Left renal pelvis (tissue), 4 donors: ENCODE measurements at places on chromosomes 5 and 9. TPM values are rescaled to one million over a fixed set of nuclear protein-coding genes. Genes with fewer than 3 reads are reported as not detected.

GRCh38 chr5:10863763-10864383 lies 102.8 kb upstream of the DAP start:
- no peak for DNase-seq

GRCh38 chr5:175642998-175643397 lies 14.9 kb upstream of the HRH2 start:
- no peak for DNase-seq

GRCh38 chr9:86669422-86669821 lies 277.9 kb downstream of the GAS1 start:
- no peak for DNase-seq

DNA sequence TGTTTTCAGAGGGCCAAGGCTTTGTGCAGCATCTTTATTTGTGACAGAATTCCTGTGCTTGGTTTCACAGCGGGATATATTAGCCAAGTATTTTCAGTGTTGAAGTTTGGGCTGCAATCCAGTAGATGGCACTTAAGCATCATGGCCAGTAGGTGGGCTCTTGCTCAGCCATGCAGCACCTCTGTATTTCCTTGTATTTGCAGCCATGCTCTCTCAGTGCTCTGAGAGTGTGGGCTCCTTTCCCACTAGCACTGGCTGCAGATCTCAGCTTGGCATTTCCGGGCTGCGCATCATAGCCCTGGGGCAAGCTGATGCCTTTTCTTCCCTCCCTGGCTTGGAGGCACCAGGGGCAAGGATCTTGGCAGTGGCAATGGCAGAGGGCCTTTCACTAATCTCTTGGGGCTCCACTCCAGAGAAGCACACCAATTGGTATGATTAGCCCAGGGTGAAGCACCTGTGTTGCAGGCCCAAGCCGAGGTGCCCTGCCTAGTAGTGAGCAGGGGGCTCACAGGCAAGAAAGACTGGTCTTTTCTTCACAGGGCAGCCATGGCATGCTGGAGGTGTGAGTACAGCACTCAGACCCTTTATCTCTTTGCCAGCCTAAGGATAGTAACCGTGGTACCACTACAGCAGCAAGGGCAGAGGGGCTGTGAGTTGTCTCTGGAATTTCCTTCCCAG lies 48.3 kb downstream of the SLCO6A1 start:
- DNase-seq: no peak

The CNTNAP3 gene
- 6.4 TPM for polyA plus RNA-seq

DNA sequence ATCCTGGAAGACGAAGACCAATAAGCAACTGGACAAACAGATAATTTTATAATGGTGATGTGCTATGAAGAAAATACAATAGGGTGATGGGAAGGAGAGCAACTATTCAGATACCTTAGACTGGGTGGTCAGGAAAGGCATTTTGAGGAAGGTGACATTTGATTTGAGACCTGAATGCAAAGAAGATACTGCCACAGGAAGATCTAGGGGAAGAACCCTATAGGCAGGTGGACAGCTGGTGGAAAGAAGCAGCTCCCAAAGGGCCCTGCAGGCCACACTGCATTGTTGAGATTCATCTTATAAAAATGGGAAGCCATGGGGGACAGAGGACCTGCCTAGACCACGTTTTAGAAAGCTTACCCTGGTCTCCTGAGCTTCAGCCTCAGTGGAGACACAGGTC lies 19.7 kb upstream of the CTNNA1 start:
- DNase-seq: no peak

DNA sequence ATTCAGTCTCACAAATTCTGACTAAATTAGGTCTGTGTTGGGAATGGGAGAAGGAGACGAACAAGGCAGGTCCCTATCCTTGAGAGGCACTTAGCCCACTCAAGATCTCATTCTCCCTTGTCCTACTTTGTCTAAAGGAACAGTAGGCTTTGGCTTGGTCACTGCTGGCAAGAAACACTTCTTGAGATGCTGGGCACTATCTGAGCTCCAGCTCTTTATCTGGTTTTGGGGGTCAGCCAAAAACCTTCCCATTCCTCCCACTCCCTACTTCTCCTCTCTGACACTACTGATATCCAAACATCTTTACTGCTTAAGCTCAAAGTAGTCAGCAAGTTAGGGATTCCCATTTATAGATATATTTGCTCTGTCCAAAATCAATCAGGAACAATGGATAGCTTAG lies 155.2 kb downstream of the MAPKAP1 start:
- DNase-seq: no peak

GRCh38 chr9:133121198-133121914 lies at the start of gene RALGDS:
Gene RALGDS, minus strand, starts transcription at chr9:133121240. Its CDS starts 86 bp downstream, at chr9:133121154.
- no peak for DNase-seq

The ANKRD31 gene
- 0.73 TPM for polyA plus RNA-seq

The TMEM252 gene
- polyA plus RNA-seq: 8.2 TPM

- DNase-seq: no peak
Observed at GRCh38 chr5:88245893-88246244, 22.8 kb downstream of the TMEM161B start.

GRCh38 chr9:36844961-36845360 lies 189.1 kb downstream of the PAX5 start:
- DNase-seq: no peak

DNA sequence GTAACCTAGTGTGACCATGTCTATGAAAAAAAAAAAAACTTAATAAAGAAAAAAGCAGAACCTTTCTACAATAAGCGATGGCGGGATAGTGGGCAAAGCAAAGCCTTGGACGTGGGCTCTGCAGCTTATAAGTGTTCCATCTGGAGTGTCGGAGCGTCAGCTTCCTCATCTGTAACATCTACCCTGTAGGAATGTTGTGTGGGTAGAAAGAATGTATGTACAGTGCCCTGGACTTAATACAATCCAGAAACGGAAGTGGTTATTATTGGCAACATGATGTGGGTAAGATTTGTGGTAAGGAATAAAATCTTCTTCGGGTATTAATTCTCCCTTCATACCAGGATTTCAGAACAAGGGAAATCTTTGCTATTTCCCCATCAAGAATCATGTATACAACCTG lies 66.5 kb downstream of the SEMA5A start:
- no peak for DNase-seq

DNA sequence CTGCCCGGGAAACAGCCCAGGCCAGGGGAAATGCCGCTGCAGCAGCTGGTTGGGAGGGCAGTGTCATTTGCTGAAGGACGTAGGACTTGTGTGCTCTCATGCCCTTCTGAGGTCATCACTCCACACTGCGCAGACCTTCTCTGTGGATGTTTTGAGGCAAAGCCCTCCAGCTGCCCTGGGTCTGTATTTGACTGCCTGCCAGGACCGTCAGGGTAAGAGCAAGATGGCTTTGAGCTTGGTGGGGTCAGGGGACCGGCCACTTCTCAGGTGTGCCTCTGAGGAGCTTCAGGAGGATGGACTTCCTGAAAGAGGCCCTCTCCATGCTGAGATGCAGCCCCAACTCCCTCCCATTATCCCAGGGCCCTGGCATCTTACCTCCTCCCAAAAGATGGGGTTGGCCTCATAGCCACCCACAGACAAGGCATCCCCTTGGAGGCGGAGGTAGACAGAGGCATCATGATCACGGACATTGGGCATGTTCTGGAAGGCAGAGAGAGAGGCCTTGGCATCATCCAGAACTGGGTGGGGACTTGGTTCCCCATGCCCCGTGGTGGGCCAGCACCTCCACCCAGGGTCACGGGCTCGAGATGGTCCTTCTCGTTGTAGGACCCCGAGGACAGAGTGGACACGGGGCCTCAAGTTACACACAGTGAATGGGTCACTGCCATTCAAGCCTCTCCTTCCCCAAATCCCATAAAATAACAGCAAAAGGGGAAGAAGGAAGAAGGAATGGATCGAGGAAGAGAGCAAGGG lies 19.4 kb downstream of the SARDH start:
- DNase-seq: no peak

DNA sequence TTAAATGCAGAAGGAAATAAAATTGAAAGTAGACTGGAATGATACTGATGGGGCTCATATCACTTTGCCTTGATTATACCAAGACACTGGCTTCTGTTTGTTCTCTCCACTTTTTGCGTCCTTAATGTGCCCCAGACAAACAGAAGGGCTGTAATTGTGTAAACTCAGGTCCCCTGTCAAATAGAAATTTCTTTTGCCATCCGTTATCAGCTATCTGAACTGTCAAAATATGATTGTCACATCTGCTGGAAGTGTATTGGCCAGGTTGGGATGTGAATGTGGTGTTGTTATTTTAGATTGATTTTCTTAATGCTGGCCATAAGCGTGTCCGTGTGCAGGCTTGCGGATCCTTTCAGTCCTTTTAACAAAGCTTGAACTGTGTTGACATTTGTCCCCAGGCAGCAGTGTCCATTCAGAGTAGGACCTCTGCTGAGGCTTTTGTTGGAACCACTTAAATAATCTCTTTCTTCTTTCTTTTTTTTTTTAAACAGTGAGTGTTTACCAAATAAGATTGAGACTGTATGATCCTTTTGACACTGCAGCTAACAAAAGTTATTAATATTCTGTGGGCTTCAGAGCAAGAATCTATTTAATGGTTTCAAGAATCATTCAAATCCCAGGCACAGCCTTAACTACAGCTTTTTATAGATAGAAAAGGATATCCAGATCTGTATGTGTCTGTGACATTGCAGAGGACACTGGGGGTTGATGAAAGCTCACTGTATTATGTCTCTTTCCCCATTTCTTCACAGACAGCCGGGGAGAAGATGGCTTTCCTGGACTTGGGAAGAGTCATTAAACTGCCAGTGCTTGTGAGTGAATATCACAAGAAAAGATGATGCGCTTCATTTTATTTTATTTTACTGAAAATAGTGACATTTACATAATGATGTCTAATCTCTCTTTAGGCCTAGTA lies 171.7 kb downstream of the ZNF608 start:
- no peak for DNase-seq

DNA sequence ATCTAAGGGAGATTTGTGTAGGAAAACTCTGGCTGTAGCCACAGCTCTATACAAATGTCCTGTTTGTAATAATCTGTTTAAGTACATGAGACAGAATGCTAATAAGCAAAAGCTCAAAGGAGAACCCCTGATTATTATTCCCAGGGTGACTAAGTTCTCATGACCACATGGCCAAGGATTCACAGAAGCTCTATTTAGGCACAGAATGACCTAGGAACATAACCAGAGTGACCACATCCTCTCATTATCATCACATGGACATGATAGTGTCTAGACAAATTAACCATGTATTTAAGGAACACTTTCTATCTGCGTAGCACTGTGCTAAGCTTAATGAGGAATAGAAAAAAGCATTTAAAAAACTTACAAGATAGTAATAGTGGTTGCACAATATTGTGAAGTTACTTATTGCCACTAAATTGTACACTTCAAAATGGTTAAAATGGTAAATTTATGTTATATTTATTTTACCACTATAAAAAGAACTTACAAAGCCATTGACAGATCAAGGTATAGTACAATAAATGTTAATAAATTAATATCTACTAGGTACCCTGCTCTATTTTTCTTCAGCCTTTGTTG lies 56.3 kb downstream of the STX17 start:
- DNase-seq: no peak

The HAVCR1 gene
- polyA plus RNA-seq: 0.14 TPM

DNA sequence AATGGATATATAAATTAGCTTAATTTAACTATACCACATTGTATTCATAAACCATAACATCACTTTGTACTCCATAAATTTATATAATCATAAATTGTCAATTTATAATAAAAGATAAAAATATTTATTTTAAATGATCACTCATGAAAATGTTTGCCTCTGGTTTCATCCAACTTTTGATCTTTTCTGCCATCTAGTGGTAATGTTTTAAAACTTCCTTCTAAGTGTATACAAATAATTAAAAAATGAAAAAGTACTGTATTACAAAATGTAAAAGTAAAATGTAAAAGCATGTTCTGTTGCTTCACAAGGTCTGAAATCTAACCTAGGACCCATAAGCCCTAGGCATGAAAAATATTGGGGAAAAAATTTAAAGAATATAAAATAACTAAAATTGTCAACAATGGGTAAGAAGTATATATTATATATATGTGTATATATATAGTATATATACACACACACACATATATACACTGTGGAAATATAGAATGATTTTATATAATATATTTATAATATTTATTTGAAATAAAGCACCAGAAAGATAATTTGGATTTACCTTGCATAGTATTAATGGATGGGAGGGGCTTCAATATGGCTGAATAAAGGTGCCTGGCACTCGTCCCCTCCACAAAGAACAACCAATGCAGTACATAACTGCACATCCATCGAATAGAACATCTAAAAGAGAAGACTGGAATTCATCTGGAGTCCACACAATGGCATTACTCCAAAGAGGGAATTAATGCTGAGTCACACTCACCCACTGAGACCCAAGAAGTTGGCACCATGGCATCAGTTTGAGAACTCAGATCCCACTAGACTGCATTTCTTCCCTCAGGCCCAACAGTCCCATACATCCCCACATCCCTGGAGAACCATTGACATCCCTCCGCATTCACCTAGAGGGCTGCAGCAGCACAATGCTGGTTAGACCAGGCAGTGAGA lies 32.5 kb downstream of the ANXA1 start:
- DNase-seq: no peak

DNA sequence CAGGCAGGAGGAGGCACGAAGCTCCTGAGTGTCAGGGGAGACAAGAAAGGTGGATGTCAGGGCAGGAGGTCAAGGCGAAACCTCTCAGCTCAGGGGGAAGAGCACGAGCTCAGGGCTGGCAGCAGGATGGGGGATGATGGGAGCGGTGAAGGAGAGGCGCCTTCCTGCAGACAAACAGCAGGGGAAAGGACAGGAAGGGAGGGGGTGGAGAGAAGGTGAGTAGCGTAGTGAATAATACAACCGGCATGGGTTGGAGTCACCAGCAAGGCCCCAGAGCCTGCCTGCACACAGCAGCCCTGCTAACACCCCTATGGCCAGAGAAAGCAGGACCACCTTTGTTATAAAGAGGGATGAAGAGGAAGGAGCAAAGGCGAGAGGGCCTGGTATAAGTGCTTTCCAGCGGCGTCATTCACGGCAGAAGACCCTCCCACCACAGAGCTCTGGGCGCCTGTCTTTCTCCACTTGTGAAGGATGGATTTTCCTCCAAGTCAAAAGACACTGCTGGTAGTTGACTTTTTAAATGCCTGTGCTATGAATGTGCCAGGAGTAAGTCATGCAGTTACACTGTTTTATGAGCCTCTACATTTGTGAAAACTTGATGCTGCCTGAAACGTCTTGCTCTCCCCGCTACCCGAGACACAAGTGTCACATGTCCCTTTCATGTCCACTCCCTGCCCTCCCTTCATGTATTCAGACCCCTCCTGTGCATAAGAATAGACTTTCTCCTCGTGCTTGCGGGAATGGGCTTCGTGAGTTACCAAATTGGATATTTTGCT lies 84.8 kb upstream of the IRX1 start:
- no peak for DNase-seq

- no peak for DNase-seq
Observed at GRCh38 chr9:134178394-134178767, 14.0 kb upstream of the RNU6ATAC start.

GRCh38 chr5:71767661-71768060 lies 48.6 kb downstream of the CARTPT start:
- no peak for DNase-seq

The RASEF gene
- 1.5 TPM for polyA plus RNA-seq

- no peak for DNase-seq
Observed at GRCh38 chr9:111063332-111063731, 25.1 kb upstream of the LPAR1 start.

DNA sequence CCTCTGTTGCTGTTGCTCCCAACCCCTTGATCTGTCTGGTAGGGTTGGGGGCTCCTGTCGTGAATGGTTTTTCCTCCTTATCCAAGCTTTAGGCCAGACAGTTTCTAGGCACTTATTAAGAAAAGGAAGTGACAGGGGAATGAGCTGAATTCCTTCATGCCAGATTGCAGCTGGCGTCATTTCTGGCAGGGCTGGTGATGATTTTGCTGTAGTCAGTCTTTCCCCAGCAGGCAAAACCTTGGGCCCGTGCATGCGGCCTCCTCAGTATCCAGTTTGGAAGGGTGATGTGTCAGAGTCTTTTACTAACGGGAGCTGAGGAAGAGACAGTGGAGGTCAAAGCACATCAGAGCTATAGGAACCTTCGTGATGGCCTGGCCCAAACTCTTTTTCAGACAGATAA lies 58.8 kb downstream of the COL27A1 start:
- DNase-seq: no peak

The TAS2R1 gene
- polyA plus RNA-seq: 0.15 TPM
